ENCODE measurements at places on chromosomes 13 and 19.

- DNase-seq = no peak
These were observed 55.5 kb downstream of the EFNB2 start for GRCh38 chr13:106479929-106480328.

DNA sequence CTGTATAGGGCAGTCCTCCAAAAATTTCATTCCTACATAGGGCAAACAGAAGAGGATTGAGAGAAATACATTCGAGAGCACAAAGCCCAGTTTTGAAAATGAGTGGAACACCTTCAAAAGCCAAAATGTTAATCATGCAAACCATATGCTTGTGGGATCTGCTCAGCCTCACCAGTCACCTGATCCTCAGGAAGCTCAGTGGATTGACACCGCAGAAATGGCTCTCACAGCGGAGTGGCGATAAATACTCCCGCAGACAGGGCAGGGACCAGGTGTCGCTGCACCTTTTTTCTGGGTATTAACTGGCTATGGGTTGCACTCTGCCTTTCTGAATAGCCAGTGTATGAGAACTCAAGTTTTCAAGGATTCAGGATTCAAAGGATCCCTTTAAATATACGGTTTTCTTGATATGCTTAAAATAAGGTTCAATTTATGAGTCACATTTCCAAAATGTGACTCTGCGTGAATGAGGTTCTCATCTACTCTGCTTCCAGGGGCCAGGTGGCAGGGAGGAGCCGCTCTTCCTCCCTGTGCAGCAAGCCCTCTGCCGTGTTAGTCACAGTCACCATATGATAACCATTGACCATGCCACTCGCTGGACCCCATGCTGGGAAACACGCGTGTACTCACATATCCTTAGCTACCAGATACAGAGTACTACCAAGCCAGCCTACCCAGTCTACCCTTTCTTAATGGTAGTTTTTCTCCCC, 18.3 kb upstream of the DHRS12 start:
- DNase-seq = no peak

DNA sequence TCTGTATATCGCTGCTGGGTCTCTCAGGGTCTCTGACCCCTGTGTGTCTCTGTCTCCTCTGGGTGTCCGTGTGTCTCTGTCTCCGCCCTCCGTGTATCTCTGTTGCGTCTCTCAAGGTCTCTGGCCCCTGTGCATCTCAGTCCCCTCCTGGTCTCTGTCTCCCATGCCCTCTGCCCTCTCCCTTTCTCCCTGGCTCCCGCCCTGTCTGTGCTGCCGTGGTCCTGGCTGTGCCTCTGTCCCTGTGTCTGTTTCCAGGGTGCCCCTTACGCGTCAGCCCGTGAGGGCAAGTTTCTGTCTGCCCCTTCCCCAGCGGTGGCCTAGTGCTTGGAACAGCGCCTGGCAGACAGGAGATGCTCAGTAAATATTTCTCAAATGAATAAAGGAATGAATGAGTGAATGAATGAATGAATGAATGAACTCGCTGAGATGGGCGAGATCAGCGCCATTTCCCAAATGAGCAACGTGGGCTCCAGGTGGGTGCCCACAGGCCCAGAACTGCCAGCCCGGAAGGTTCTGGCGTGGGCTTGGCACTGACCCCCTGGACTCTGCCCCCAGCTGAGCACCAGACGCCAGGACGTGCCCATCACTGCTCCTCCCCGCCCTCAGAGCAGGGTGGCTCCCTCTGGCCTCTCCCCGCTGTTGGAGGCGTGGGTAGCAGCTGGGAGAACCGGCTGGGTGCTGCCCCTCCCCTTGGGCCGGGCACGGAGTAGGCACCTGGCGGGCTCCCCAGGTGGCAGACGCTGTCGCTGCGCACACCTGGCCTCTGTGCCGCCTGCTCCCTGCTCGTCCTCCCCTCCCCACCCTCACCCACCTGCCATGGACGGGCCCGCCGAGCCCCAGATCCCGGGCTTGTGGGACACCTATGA, at the start of gene SULT2B1:
Gene SULT2B1 (plus strand): TSS at position 736 of the 866 bp plus-strand sequence. CDS start 81 bp downstream, at position 817.
- DNase-seq = peak; percentile 89

GRCh38 chr13:110421061-110421460, 114.0 kb downstream of the COL4A2 start:
- no peak for DNase-seq

DNA sequence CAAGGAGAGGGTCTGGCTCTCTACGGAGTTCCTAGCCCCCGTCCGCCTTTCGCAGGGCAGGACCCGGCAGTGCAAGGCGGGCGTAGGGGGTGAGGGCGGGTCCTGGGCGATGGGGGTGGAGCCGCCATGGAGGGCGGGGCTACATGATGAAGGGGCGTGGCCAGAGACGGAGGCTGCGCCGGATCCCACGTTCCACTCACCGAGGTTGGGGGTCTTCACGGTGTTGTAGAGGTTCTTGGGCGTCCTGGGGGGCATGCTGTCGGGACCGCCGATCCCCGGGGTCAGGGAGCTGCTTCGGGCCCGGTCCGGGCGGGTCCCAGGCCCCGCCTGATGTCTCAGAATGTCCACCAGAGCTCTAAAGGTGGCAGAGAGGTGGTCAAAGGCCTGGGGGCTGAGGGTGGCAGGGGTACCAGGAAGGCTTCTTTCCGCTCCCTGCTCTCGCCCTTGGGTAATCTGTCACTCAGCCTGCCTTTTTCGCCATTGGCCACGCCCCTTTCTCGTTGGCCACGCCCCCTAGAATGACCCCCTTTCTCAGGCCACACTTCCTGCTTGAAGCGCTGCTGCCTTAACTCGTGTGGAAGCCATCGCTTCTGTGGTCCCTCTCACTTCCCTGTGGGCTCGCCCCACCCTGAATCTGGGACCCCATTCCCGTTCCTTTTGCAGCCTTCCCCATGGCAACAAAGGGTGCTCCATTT, 2.5 kb downstream of the SHISA7 start:
- no peak for DNase-seq

DNA sequence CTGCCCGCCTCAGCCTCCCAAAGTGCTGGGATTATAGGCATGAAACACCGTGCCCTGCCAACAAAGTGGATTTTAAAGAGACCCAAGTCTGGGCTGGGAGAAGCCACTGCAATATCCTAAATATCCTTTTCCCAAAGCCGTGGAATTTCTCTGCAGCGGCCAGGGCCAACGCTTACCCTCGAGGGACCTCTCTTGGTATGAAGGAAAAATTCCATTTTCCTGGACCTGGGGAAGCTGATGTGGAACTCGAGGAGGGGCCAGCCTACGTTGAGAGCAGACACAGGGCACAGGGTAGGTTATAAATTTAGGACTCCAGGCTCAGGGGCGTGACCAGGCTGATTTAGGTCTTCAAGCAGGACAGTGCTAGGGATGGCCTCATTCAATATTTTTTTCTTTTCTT, 17.7 kb upstream of the UPF1 start:
- no peak for DNase-seq

Data from NCI-H774 (cell line).